Osteocyte (in vitro differentiated cells): ENCODE measurements at places on chromosomes 4 and X. TPM values are rescaled to one million over a fixed set of nuclear protein-coding genes. Genes with fewer than 3 reads are reported as not detected.

MAPK10 gene
- 16.2 and 19.2 TPM in 2 replicates for total RNA-seq

GRCh38 chr4:139682309-139682708 lies 16.7 kb downstream of the MGST2 start:
- H3K36me3 ChIP-seq: peaks cover 43% of the 10 kb centered on the region
- H3K27ac ChIP-seq: no peak overlapping the region
- H3K4me3 ChIP-seq: no peak overlapping the region
- H3K27me3 ChIP-seq: no peaks in the 10 kb centered on the region
- DNase-seq: no peak
- H3K4me1 ChIP-seq: peaks cover 8% of the 10 kb centered on the region

DNA sequence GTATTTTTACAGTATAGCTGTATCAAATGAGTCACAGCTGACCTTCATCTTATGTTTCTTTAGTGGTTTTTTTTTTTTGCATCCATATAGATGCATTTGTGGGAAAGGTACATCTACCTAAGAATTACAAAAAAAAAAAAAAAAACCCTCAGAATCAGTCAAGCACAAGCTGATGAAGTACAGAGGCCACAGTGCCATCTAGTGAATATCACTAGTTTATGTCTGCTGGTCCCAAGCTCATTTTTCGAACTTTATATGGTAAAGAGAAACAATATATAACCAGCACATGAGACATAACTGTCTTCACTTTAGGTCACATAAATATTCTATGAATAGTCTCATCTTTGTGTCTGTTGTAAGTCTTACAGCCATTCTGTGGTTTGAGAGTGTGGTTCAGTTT lies 220.1 kb downstream of the DLG3 start:
- DNase-seq: no peak
- H3K27me3 ChIP-seq: peaks cover 5% of the 10 kb centered on the region
- no peaks in the 10 kb centered on the region for H3K36me3 ChIP-seq

DNA sequence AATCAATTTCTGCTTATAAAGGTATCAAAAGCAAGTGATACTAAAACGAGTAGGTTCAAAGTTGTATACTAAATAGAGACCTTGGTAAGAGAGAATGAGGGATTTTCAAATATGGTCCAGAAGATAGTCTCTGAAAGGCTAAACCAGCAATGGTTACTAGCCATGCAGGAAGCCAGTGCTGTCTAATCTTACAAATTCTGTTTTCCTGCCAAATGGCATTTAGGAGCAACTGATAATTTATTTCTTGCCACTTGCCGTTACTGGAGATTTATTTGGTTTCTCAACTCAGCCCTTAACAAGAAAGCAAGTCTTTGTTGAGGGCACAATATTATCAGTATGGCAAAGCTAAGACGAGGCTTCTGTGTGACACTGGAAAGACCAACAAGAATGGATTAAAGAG lies 47.2 kb downstream of the MAP7D3 start:
- no peaks in the 10 kb centered on the region for H3K27me3 ChIP-seq
- DNase-seq: no peak
- peaks cover 78% of the 10 kb centered on the region for H3K4me1 ChIP-seq
- no peak overlapping the region for H3K4me3 ChIP-seq
